ENCODE measurements at places on chromosomes 13 and 19.

DNA sequence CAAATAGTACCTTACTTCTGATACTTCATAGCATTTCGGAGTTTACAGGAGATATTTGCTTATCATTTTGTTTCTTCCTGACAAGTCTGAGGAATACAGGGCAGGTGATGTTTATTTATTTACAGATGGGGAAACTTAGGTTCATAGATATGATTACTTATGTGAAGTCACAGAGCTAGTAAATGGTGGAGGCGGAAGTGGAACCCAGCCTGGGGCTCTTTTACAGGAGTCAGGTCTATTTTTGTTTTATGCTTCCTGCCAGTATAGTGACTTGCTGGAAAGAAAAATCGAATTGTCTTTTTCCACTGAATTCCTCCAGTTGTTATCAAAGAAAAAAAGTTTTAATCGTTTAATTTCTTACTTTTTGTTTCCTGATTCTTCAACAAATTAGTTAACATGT, 66.5 kb downstream of the DGKH start:
- DNase-seq = no peak

DNA sequence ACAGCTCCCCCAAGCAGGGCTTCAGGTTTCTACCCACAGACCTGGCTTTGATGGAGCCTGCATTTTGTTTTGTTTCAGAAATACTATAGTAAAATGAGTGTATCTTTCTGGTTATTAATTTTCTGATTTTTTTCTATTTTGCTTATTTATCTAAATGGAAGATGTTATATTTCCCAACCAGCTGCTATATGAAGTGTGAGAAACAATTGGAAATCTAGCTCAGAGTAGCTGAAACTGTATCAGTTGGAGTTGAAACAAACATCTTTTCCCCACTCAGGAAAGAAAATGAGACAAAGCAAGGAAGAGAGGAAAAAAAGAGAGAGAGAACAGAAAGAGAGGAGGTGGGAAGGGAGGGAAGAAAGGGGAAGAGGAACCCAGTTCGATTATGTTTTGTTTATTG, 358.5 kb upstream of the ZNF507 start:
- DNase-seq = no peak

- DNase-seq = no peak
Measured at GRCh38 chr13:92849381-92849780, 377.2 kb upstream of the GPC6 start.

DNA sequence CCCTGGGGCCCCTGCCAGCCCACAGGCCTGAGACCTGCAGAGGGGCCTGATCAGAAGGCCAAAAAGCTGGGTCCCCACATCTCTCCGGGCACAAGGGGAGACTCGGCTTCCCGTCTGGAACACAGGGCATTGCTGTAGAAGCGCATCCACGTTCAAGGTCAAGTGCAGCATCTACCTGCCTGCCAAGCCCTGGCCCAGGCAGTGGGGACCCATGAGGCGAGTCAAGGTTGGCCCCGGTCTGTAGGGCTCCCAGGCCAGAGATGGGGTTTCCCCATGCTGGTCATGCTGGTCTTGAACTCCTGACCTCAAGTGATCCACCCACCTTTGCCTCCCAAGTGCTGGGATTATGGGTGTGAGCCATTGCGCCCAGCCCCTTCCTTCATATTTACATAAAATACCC, 13.5 kb upstream of the COMP start:
- no peak for DNase-seq

DNA sequence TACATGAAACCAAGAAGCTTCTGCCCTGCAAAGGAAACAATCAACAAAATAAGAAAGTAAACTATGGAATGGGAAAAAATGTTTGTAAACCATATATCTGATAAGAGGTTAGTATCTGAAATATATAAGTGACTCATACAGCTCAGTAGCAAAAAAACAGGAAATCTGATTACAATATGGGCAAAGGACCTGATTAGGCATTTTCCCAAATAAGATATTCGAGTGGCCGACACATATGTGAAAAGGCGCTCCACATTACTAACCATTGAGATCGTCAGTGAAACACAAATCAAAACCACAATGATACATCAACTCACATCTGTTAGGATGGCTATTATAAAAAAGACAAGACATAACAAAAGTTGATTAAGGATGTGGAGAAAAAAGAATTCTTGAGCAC, 2818.6 kb upstream of the PCDH20 start:
- no peak for DNase-seq

DNA sequence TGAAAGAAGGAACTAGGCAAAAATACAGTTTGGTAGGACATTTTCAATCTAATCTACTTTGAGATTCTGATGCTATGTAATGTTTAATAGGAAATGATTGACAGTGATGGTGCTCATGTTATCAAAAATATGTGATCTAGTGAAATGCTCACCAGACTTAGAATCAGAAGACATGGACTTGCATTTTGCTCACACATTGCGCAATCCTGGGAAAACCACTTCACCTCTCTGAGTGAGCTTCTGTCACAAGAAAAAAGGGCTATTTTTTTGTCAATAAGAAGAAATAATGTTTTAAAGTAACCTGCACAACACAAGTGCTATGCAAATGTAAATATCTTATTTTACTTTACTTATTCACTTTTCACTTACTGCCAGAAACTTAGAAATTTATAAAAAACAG, 380.9 kb upstream of the HTR2A start:
- no peak for DNase-seq

DNA sequence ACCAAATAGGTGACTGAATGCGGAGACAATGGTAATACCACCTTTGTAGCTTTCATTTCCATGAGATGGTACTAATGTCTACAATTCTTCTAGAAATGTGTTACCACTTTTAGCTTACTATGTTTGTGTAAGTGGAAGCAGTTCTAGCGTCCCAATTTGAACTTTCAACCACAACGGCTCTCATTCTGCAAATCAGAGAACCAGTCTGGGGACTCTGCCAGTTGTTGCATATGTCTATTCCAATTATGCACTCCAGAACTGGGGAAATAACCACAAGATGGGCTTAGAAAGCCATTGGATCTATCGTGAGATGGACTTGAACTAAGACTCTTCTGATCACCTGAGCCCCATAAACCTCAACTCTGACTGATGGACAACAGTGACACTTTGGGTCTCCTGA, 862.3 kb downstream of the SLITRK1 start:
- no peak for DNase-seq
